ENCODE measurements at places on chromosomes 1 and 21.
A peak's percentile ranks its signal among the peaks of the same experiment; 100 is the strongest.

GRCh38 chr21:27734146-27734545 lies 767.3 kb upstream of the ADAMTS5 start:
- DNase-seq: peak; percentile 67

DNA sequence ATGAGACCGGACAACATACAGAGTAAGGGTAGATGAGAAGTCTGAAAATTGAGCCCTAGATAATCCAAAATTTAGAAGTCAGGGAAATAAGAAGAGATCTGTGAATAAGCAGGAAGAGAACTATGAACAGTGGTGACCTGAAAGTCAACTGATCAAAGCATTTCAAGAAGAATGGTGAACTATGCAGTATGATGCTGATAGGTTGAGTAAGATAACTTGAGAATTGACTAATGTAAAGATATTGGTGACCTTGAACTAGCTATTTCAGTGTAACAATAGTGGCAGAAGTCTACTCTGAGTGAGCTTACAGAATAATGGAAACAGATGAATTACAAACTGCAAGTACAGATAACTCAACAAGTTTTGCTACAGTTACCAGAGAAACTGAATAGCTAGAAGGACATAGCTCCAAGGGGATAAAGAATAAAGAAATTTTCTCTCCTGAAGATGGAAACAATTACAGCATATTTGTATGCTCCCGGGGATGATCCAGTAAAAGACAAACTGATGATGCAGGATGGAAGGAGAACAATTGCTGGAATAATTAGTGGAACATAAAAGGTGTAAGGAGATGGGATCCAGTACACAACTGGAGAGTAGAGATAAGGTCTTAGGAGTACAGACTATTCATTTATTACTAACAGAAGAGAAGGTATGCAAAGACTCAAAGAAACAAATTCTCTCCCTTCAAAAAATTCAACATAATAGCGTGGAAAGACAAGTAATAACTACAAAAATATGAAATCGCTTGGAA lies 10.9 kb downstream of the NRDC start:
- DNase-seq: no peak

GRCh38 chr1:156471496-156472490 lies 28.8 kb downstream of the MEF2D start:
- DNase-seq: no peak

- no peak for DNase-seq
Observed at GRCh38 chr1:220385158-220385557, 112.9 kb upstream of the RAB3GAP2 start.

GRCh38 chr1:84603941-84604830 lies 29.9 kb upstream of the CTBS start:
- peak; percentile 98 for DNase-seq

DNA sequence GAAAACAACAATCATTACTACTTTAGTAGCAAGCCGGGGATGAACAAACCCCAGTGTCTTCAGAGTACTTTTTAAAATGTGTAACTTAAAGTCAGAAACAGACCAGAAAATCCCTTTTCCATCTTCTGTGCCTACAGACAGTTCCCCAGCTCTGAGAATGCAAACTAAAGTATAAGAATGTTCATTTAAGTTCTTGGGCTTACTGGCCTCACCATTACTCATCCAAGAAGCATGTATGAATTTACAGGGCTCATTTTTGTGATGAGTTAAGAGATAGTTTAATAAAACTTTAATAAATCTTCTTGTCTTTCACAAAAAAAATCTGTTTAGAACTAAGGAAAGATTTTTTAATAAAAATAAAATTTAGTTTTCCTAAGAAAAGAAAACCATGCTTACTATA lies 4.6 kb downstream of the LPGAT1 start:
- DNase-seq: peak; percentile 66

- no peak for DNase-seq
Observed at GRCh38 chr1:22406722-22407495, 44.7 kb upstream of the ZBTB40 start.

- DNase-seq: peak; percentile 48
Observed at GRCh38 chr1:153790313-153790965, 15.2 kb downstream of the SLC27A3 start.

DNA sequence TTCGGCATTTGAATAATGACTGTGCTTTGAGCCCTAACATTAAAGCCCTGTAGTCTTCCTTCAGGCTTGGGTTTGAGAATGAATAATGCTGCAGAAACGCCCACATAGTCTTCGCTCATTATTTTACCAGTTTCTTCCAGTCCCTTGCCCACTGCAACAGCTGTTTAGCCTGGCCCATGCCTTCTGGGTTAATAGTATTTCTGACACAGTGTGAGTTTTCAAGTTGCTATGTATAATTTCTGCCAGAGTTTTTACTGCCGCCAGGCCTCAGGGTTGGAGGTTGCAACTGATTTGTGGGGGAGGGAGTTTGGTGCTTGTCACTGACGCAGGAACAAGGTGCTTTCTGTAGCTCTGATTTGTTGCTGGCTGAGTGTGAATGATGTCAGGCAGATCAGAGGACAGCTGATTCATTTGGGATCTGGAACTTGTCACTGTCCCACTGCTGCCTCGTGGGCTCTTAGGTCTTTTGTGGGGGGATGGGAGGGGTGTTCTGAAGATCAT lies 109.8 kb downstream of the MAST2 start:
- DNase-seq: peak; percentile 97

GRCh38 chr1:190615818-190616217 lies 138.2 kb upstream of the BRINP3 start:
- DNase-seq: no peak

DNA sequence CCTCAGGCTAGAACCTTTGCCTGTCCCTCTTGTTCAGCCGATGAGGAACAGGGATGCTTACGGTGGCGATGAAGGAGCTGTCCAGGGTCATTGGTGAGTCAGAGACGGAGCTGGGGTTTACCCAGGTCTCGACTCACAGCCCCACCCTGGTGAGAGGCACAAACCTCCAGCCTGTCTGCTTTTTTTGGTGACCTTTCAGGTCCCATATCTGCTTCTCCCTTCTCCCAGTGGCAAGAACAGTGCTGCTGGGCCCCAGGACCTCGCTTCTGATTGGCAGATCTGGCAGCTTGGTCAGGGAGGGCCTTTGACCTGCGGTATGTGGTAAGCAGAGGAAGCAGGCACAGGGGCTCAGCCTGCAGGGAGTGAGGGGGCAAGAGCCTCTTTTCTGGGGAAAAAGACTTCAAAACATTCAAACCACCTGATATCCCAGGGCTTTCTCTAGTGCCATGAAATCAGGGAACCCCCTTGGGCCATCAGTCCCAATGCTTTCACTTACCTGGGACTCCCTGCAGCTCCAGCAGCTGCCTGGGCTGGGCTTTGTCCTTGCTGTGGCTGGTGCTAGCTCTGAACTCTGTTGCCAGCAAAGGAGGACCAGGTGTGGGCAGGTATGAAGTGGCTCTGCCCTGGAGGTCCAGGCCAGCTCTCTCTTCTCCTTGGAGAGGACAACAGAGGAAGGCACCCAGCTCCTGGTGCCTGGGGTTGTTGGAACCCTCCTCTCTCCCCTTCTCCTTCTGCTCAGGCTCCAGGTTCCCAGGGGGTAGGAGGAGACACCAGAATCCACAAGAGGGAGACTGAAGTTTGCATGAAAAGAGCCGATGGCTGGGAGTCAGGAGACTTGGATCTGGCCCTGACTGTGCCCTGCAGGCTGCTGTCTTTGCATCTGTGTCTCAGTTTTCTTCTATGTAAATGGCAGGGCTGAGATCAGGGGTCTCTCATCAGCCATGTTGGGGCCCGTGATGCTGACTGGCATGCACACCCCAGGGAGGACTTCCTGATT lies 41.4 kb downstream of the TRIM62 start:
- no peak for DNase-seq

- DNase-seq: no peak
Observed at GRCh38 chr21:15152591-15152990, 87.8 kb upstream of the NRIP1 start.

GRCh38 chr1:175390522-175391254 lies 198.1 kb upstream of the KIAA0040 start:
- no peak for DNase-seq

DNA sequence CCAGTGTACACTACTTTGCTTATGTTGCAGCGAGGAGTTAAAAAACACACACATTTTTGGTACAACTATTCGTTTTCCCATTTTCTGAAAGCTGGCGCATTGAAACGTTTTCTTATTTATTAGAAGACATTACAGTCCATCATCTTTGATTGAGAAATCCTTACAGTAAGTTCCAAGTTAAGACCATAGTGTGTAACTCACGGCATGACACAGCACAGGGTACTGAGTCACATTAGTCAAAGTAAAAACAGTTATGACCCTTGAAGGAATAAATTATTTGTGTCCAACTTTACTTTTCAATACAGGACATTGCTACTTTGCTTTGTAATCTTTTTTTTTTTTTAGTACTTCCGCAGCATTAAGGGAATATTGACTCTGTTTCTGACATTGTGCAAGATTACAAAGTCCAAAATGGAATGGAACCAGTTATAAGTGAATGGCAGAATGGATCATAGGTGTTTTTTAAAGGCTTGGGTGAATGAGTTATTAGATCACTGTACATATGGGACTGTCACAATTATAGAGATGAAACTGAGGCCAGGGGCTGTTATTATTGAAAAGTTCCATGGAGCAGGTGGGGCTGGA lies 11.7 kb downstream of the PTGFRN start:
- DNase-seq: no peak

GRCh38 chr1:218024211-218024720 lies 260.8 kb upstream of the RRP15 start:
- DNase-seq: no peak

DNA sequence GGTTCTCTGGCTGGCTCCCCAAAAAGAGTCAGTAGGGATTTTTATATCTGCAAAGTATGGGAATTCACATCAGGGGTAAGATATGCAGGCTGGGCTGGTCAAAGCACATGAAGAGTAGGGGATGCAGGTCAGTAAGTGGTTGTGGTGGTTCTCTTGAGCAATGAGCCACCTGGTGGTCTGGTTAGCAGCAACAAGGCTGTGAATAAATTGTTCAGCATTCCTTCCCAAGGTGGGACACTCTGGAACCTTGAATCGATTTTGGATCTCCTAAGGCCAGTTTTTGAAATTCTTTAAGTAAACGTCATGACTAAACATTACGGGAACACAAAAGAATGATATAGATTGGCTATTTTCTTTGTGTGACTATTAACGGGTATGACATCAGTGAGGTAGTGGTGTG lies 563.0 kb upstream of the NEGR1 start:
- no peak for DNase-seq

GRCh38 chr1:230145505-230145899 lies 78.5 kb downstream of the GALNT2 start:
- no peak for DNase-seq

GRCh38 chr1:20727746-20728316 lies 4.7 kb downstream of the SH2D5 start:
- DNase-seq: no peak
